ENCODE measurements at places on chromosomes 13 and 19.

DNA sequence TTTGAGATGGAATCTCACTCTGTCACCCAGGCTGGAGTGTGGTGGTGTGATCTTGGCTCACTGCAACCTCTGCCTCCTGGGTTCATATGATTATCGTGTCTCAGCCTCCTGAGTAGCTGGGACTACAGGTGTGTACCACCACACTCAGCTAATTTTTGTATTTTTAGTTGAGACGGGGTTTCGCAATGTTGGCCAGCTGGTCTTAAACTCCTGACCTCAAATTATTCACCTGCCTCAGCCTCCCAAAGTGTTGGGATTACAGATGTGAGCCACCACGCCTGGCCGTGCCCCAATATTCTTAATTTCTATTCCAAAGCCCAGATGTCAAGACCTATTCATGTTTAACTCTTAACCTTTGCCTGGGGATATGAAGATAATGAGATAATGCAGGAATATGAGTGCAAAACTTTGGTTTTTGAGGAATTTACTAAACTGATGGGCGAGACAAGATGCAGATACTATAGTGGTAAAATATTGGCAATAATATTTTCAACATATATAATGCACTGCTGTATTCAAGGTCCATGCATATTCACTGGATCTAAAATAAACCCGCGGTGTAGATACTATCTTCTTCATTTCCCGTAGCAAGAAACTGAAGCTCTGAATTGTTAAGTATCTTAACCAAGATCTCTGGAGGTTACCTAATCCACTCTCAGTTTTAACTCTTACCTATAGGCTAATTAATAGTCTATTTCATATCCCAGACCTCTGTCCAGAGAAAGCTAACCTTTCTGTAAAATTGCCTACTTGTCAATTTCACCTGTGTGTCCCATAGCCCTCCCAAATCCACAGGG, 43.7 kb upstream of the HMGB1 start:
- DNase-seq = no peak

GRCh38 chr19:51246164-51246552, 4.7 kb upstream of the SIGLECL1 start:
- DNase-seq = no peak

DNA sequence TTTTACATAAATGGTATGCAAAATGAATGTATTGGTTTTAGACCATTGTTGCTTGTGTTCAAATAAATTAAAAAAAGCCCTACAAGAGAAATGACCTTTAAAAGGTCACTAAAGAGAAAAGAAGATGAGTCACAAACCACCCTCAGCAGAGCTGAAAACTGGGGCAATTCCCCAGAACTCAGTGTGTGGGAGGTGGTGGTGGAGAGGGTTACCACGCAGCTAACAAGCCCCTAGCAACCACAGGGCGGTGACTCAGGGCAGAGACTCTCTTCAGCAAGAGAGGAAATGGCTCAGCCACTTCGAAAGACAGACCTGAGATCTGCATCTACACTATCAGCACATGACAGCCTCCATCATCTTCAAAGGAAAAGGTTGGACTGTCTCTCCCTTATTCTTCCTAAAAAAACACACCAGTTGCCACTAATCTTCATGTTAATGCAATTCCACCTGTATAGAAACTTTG, 29.4 kb upstream of the NDFIP2 start:
- peak; percentile 2 for DNase-seq

DNA sequence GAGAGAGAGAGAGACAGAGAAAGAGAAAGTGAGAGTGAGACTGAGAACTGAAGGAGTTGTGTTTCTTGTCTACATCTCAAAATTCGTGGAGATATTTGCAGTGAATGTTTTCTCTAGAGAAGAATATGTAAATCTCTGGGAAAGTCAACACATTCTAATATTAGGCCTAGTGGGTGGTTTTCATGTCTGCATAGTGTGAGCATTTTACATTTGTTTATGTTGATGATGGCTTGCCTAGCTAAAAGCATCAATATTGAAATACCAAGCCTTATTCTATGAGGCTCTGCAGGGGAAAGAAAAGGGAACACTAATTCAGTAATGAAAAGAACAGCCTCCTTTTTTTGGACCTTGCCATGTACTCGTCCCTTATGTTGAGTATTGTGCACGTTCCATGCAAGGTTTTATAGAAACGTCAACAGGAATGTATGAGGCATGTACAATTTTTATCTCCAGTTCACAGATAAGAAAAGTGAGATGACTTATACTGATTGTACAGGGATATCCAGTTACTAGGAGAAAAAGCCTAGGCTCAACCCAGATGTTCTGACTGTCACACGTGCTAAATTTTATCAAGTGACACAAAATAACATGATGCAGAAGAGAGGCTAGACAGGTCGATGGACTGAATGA, 1288.9 kb upstream of the SLC10A2 start:
- no peak for DNase-seq

Data from NCI-H69 (cell line).